ENCODE measurements at places on chromosomes 7 and 10. TPM values are rescaled to one million over a fixed set of nuclear protein-coding genes. Genes with fewer than 3 reads are reported as not detected.

The PDZD7 gene
- total RNA-seq: 0.09 TPM

- DNase-seq: no peak
Measured at GRCh38 chr7:38374507-38374906, 101.1 kb upstream of the TARP start.

The WNT2 gene
- 1.3 TPM for total RNA-seq

- no peak for DNase-seq
Measured at GRCh38 chr7:155136619-155137243, 66.6 kb downstream of the HTR5A start.

- DNase-seq: no peak
Measured at GRCh38 chr10:48634198-48634983, 29.5 kb upstream of the ARHGAP22 start.

- no peak for DNase-seq
Measured at GRCh38 chr7:158525648-158526484, 61.8 kb downstream of the PTPRN2 start.

The SPDYE1 gene
- not detected for total RNA-seq

- DNase-seq: no peak
Measured at GRCh38 chr7:90853205-90853604, 257.1 kb downstream of the CDK14 start.

- DNase-seq: no peak
Measured at GRCh38 chr7:27183682-27184336, 1.2 kb downstream of the HOXA11 start.

GRCh38 chr10:98354491-98354890 is 60.5 kb downstream of the PYROXD2 start:
- DNase-seq: no peak

DNA sequence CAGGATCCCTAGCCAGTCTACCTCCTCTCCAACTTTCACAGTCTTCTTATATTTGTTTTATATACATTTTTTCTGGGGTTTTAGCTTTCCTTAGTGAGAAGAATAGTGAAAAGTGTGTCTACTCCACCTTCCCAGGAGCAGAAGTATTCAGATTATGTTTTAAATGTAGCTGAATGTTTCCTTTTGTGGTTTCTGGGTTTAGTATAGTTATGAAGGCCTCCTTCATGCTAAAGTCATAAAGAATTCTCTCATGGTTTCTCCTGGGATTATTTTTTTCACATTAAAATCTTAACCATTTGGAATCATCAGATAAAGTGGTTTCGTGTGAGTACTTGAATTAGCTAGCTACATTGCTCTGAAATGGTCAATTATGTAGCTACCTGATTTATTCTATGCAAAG is 50.9 kb downstream of the ANKMY2 start:
- DNase-seq: no peak

DNA sequence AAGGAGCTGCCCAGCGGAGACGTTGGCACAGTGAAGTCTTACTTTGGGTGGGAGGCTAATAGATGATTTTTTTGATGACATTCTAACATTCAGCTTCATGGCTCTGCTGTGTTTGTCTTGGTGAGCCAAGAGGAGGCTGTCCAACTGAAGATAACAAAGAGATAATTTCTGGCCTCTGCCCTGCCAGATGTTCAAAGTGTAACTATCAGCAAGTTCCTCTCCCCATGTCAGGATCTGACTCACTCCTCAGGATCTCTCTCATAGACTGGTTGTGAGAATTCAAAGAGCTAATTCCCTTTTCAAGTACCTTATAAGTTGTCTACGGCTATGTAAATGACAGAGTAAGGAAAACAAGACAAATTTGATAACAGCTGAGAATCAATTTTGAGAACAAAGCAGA is 1340.9 kb downstream of the XPNPEP1 start:
- no peak for DNase-seq

GRCh38 chr7:69739190-69739589 is 140.9 kb downstream of the AUTS2 start:
- no peak for DNase-seq

DNA sequence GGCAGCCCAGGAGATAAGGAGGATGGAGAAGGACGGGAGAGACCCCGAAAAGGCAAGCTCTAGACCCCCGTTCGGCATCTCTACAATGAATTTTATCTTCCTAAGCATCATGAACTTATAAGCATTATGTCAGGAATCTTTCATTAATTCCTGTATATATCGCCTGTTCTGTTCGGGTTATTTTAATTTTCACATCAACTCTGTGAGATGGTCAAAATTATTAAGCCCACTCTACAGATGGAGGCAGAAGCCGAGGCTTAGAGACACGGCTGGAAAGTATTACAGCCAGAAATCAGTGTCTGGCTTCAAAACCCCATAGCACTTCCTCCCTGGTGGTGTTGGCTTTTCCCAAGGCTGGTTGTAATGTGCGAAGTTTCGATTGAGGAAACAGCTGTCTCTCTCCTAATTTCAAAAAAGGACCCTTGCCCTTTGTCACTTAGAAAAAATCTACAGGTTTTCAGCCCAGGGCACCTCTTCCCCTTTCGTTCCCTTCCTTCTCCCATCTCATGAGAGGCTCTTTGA is 1.5 kb upstream of the GRM8 start:
- DNase-seq: no peak

The DOCK1 gene
- total RNA-seq: 10.0 TPM

GRCh38 chr10:74977913-74978847 is 133.3 kb upstream of the SAMD8 start:
- DNase-seq: no peak

The GOLGA7B gene
- 0.59 TPM for total RNA-seq

The FANK1 gene
- not detected for total RNA-seq

The SUN3 gene
- not detected for total RNA-seq

The FGFBP3 gene
- total RNA-seq: 0.37 TPM

The SPAG6 gene
- 0.23 TPM for total RNA-seq

DNA sequence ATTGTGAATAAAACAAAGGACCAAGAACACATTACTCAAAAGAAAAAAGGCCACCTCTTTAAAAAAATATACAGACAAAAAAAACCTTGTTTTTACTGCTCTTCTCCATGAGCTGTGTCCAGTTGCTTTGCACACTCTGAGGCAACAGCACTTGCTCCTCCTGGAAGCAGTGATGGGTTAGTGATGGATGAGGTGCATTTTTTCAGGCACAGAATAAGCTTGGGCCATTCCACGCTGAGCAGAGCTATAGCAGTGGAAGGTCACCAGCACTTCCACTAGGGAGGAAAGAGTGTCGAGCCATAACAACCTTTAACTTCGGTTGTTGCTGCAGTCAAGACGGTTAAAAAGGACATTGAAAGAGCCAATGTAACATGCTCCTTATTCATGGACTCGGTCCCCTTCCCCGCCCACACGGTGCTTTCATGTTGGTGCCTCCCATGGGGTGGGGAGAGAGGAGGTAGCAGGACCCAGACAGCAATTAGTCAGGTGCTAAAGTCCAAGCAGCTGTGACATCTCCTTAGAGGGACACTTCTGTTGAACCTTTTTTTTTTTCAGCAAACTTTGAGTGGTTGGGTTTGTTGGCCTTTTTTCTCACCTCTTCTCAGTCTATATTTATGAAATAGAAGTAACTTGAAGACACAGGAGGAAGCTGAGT is 136.5 kb upstream of the ADARB2 start:
- no peak for DNase-seq

GRCh38 chr10:59019603-59020002 is 156.8 kb upstream of the PHYHIPL start:
- DNase-seq: no peak

DNA sequence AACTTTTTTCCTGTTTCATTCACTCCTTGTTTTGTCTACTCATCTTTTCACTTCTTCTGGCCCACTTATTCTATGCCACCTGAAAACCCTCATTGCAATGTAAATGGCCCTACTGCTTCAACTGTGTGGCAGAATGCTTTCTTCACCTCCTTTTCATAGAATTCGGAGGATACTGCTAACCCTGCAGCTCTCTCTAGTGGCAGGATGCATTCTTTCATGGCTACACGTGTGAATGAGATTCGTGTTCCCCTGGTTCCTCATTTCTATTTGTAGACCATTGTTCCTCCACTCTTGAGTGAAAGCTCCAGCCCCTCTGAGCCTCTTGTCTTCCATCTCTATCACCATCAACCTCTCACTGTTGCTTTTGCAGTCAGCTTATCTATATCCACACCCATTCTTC is 20.9 kb upstream of the CYP26C1 start:
- no peak for DNase-seq

The CADPS2 gene
- total RNA-seq: 41.1 TPM

- no peak for DNase-seq
Measured at GRCh38 chr7:119562839-119563238, 710.1 kb upstream of the KCND2 start.

- no peak for DNase-seq
Measured at GRCh38 chr7:102012941-102013461, 195.6 kb downstream of the CUX1 start.

GRCh38 chr10:51106311-51106945 is 32.1 kb downstream of the PRKG1 start:
- no peak for DNase-seq

The GATAD1 gene
- 22.8 TPM for total RNA-seq

The UCN3 gene
- total RNA-seq: 0.23 TPM

The PLAC9 gene
- 0.79 TPM for total RNA-seq

- DNase-seq: no peak
Measured at GRCh38 chr7:23218196-23218595, 28.4 kb upstream of the GPNMB start.

The NUTM2B gene
- total RNA-seq: 0.37 TPM

The BICC1 gene
- total RNA-seq: 6.1 TPM

The BAIAP2L1 gene
- 5.4 TPM for total RNA-seq

- DNase-seq: no peak
Measured at GRCh38 chr10:76778914-76779795, 858.5 kb downstream of the KCNMA1 start.
